Motor neuron (in vitro differentiated cells): ENCODE measurements at places on chromosomes 11 and 22. TPM values are rescaled to one million over a fixed set of nuclear protein-coding genes. Genes with fewer than 3 reads are reported as not detected.

- ATAC-seq = no peak
Observed at GRCh38 chr11:72354356-72355115, 79.8 kb downstream of the CLPB start.

The C11orf91 gene
- 0.47 and 0.55 TPM in 2 replicates for total RNA-seq

GRCh38 chr22:35053060-35053835, 12.7 kb upstream of the ISX start:
- no peak for ATAC-seq

DNA sequence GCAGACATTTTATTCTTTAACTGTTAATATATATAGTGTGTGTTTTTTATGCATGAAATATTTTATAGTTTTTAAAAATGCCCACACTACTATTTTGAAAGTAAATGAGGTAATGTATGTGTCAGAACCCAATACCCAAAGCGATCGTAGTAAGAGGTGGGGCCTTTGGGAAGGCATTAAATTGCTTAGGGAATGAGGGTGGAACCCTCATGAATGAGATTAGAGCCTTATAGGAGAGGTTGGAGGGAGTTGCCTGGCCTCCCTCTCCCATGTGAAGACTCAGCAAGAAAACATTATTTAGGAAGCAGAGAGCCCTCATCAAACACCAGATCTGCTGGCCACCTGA, 11.1 kb downstream of the KLHL35 start:
- ATAC-seq = no peak

DNA sequence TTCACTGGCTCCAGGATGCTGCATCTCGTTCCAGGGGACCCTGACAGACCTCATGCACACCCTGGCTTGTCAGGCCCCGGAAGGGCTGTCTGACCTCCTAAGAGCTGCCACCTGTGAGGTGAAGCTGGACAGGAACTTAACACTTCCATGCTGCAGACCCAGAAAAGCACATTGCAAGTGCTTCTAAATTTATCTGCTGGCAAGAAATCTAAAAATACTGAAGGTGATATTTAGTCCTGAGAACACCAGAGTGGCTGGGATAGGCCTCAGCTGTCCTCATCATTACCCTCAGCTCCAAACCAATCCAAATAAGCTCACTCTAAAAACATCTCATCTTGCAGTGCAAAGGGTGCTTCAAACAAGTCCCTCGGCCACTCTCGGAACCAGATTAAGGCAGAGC, 46.7 kb downstream of the ABTB2 start:
- no peak for ATAC-seq

- ATAC-seq = no peak
Observed at GRCh38 chr11:64771861-64772260, 6.5 kb downstream of the SF1 start.

DNA sequence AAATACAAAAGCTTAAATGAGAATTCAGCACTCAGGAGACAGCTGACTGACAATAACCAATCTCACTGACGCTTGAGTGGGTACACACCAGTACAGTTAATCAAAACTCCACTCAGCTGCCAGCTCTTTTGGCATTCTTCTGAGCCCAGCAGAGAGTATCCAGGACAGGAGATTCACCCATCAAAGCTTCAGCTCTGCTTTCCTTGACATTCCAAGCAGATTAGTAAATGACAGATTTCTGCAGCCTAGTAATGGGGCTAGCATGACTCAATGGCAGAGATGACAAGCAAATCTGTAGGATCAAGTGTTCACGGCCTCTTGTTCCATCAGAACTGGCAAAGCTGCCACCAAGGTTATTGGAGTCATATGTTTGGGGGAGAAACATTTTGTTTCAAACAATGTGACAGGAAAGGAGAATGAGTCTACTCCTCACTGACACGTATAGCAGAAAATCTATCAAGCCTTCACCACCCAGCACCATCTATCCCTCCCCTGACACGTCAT, 420.0 kb downstream of the DYNC2H1 start:
- ATAC-seq = peak; percentile 68

DNA sequence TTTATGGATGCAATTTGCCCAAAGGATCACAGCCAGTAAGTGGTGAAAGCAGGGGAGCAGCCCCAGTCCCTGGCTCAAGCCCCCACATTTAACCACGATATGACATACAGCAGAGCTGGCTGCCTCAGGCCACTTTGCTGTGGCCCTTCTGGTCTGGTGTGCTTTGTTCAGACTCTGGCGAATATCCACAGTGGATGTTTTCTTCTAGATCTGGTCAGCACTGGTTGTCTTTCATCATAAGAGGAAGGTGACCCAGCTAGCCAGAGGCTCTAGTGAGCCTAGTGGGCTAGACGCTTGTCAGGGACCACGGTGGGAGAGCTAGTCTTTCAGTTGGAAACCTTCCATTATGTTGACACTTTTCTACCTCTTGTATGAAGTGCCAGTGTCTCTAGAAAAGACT, 42.5 kb downstream of the DGCR2 start:
- ATAC-seq = no peak

- no peak for ATAC-seq
Observed at GRCh38 chr11:57709802-57710367, 2.1 kb downstream of the MED19 start.

- ATAC-seq = no peak
Observed at GRCh38 chr11:1520663-1521267, 34.2 kb upstream of the MOB2 start.

GRCh38 chr22:45889539-45890350, 87.2 kb downstream of the WNT7B start:
- no peak for ATAC-seq

GRCh38 chr11:130979386-130979972, 63.2 kb upstream of the SNX19 start:
- ATAC-seq = no peak

GRCh38 chr11:44008088-44008501, 39.7 kb upstream of the ACCSL start:
- ATAC-seq = peak; percentile 35

The GTSE1 gene
- total RNA-seq = 0.67 and 1.1 TPM in 2 replicates

The CYP2D6 gene
- 2.1 and 2.6 TPM in 2 replicates for total RNA-seq

GRCh38 chr11:76071090-76071489, 135.2 kb downstream of the WNT11 start:
- ATAC-seq = no peak

The DAGLA gene
- total RNA-seq = 2.6 TPM in 2 replicates

DNA sequence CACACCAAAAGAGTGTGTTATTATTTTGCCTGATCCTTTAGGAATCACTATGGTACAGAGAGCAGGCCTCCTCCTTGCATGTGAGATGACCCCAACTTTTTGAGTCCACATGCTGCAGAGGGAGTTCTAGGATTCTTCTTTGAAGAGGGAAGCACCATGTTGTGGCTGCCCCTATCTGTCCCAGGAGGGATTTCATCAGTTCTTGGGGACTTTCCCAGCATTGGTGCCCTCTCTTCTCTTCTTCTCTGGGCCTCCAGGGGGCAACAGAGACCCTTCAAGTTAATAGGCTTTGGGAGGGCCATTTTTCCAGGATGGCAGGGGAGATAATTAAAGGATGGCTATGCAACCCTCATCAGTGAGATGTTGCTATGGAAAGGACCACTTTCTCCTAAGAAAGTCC, 3.6 kb downstream of the MMP1 start:
- no peak for ATAC-seq

DNA sequence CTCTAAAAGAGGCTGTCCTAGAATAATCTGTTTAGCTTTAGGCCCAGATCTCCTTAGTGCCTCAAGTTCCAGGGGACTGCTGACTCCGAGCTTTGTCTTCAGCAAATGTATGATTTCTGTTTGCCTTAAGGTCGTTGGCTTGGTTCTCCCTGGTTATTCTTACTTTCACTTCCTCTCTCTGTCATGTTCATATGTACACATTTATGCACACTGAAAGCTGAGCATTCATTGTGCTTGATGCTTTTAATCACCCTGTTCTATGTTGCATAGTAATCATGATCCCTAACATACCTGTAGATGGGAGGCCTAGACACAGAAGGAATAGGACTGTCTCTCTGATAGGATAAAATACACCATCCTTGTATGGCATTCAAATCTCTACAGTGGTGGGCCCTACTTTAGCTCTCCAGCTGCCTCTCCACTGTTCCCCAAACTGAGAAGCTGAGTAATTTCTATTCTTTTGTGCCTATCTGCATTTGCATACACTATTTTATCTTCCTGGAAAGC, 7.2 kb downstream of the PPFIBP2 start:
- no peak for ATAC-seq

- peak; percentile 2 for ATAC-seq
Observed at GRCh38 chr22:30605449-30606110, 1.4 kb upstream of the TCN2 start.

DNA sequence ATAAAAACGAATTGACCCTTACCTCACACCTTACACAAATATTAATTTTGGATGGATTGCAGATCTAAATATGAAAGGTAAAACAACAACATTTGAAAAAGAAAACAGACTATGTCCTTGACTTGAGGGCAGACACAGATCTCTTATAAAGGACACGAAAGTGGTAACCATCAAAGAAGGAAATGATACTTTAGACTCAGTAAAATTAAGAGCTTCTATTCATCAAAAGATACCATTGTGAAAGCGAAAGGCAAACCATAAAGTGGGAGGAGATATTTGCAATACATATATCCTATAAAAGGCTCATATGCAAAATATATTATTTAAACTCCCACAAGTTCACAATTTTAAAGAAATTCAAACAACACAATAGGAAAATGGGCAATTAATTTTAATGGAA, 5.0 kb downstream of the HEPACAM start:
- no peak for ATAC-seq

DNA sequence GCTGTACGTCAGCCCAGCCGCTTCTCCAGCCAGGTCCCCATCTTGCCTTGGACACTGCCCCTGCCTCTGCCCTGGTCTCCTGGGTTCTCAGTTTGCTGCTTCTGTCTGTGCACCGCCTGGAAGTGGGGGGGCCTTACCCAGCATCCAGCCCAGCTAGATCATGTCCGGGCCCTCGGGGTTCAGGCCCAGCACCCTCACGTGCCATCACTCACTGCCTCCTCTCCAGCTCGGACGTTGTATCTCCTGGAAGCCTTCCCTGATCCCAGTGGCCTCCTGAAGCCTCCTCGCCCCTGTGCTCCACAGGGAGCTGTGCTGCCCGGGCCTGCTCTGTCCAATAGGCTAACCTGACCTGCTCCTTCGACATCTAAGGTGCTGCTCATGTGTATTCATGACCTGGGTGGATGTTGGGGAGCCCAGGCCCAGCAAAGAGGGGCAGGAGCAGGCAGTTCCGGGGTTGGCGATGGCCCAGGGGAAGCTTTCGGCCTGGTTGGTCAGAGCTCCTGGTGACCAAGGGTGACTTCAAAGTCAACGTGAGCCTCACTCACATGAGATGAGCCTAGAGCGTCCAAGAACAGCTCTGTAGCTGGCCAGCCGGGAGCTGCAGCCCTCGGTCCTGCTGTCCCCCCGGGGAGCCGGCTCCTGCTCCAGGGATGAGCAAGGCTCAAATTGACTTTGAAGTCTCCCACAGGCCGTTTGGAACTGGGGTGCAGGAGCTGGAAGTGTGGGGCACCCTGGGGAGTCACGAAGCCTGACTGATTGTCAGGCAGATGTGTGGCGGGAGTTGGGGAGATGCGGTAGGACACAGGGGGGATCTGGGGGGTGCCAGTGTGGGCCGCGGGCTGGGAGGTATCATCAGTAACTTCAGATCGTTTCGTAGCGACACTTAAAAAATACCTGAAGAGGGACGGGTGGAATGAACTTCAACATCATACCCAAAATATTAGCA, 5.2 kb upstream of the ASCL2 start:
- ATAC-seq = no peak

The BACE1 gene
- total RNA-seq = 30.6 and 33.4 TPM in 2 replicates

DNA sequence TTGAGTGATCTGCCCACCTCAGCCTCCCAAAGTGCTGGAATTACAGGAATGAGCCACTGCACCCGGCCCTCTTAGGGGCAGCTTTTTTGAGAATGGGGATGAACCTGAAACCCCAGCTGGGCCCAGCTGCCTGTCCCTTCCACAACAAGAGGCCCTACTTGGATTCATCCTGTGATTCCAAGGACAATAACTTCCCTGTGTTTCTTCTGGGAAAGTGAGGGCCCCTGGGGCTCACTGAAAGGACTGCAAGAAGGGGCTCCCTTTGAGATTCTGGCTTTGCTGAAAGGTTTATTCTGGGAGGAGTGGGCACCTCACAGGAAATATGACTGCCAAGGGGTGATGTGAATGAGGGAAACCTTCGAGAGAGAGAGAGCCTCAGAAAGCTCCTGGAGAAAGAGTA, 12.3 kb upstream of the GNAZ start:
- ATAC-seq = no peak

- no peak for ATAC-seq
Observed at GRCh38 chr22:35337932-35338331, 38.2 kb downstream of the TOM1 start.

- no peak for ATAC-seq
Observed at GRCh38 chr11:21415606-21416005, 746.2 kb downstream of the NELL1 start.

The SIAE gene
- total RNA-seq = 18.2 and 24.2 TPM in 2 replicates

DNA sequence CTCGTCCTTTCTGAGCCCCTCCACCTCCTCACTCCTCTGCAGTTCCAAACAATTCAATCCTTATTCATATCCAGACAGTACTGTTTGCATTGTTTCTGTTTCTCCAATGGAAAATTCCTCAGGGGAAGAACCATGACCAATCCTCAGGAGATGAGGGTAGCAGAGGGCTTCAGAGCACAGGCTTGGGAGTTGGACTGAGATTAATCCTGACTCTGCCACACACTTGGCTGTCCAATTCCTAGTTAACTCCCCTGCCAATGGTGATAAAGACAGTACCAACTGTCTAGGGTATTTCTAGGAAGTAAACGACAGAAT, 58.0 kb downstream of the MICAL3 start:
- ATAC-seq = no peak

DNA sequence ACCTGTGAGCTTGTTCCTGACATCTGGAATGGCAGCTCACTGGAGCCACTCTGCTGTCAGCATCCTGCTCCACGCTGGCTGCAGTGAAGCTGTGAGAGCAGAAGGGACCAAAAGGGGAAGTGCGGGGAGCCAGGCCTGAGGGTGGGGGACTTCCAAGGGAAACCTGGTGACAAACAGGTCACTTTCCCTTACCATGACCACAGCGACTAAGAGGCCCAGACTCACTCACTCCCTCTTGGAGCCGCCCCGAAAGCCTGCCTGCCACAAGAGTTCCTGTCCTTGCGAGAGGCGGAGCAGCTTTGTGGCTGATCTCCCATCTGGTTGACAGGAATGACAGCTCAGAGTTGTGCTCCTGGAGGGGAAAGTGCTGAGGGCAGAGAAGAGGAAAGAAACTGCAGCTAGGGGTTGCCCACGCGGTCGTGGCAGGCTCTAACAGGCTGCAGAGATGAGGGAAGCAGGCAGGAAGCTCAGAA, 183.8 kb upstream of the NTM start:
- ATAC-seq = peak; percentile 93

The IGLL5 gene
- 0.13 and 0.27 TPM in 2 replicates for total RNA-seq

The DRD2 gene
- total RNA-seq = 5.9 and 6.9 TPM in 2 replicates

The THOC5 gene
- total RNA-seq = 33.9 and 37.4 TPM in 2 replicates

GRCh38 chr11:11998091-11998781, 10.2 kb downstream of the DKK3 start:
- ATAC-seq = no peak

The TLCD5 gene
- 11.3 and 12.1 TPM in 2 replicates for total RNA-seq

DNA sequence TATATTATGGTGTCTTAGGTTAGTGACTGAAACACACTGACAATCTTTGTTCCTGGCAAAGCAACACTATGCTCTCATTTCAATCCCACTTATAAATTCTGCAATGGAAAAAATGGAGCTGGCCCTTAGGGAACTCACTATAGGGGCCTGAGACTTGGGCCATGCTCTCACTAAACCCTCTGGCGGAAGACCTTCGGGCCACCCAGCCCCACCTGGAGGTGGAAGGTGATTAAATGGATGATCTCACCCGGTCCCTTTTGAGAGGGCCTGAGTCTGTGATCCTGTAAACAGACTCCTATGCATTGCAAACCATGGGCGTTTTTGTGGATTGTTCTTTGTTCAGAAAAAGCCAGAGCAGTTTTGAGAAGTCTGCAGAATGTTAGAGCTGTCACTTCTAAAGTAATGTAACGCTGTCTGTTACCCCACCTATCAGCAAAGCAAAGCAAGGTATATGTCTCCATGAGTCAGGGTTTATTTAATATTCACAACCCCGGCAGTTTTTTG, 17.0 kb upstream of the CDON start:
- peak; percentile 65 for ATAC-seq
